ENCODE measurements at places on chromosomes 7 and 10. TPM values are rescaled to one million over a fixed set of nuclear protein-coding genes. Genes with fewer than 3 reads are reported as not detected.

Gene GPR15LG
- total RNA-seq, result not detected

Gene IL15RA
- 2.0 TPM for total RNA-seq

DNA sequence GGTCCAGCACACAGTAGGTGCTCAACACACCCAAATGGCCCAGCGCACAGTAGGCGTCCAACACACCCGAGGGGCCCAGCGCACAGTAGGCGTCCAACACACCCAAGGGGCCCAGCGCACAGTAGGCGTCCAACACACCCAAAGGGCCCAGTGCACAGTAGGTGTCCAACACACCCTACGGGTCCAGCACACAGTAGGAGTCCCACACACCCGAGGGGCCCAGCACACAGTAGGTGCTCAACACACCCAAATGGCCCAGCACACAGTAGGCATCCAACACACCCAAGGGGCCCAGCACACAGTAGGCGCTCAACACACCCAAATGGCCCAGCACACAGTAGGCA is 80.8 kb downstream of the FOXL3 start:
- DNase-seq, result no peak

Gene GPRIN2
- total RNA-seq, result 4.3 TPM

GRCh38 chr7:130752424-130752823 is 18.4 kb upstream of the KLF14 start:
- DNase-seq, result no peak

DNA sequence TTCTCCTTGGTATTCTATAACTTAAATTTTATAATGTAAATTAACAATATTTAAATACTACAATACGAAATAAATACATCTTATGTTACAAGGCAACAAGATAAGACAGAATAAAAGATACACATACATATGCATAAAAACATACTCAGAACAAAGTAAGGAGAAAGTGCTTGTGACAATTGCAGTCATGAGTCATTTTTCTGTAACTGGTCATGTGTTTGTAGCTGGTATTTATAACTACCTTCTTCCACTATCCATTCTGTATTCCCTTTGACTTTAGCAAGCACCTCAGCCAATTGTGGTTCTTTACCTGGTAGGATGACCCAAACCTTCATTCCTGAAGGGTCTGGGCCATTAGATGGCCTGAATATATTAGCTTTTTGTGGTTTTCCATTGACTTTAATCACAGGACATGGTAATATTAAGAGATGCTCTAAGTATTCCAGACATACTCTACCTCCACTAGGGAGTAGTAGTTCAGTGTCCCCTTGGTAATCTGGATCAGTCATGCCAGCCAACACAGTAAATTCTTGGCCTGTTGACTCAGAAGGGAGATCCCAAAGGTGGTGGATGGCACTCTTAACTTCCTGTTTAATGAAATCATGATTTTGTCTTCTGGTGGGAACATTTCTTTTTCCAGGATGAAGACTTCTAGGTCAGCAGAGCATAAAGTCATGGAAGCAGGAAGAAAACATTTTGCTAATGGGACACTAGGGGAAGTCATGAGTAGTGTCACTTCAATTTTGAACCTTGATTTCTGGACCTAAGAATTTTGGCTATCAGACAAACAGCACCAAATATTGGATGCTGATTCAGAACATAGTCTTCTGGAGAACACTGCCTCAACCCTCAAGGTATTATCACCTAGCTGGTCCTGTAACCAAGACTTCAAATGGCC is 733.7 kb upstream of the IGFBP3 start:
- DNase-seq, result no peak

DNA sequence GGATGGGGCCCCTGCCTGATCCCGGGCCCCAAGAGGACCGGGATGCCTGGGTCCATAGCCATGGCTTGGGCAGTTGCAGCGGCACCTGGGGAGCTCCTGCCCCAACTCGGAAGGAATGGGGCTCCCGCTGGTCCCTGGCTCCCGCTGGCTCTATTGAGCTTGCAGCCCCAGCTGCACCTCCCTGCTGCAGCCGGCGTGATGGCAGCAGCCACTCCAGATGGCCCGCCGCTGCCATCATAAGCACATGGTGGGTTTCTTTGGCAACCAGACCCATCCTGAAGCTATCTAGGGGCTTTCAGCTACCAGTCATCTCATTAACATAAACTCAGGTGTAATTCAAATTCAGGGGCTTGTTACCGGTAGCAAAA is 11.1 kb upstream of the DNMBP start:
- DNase-seq, result peak; percentile 47

Gene ATP5F1C
- 483 TPM for total RNA-seq

Gene AGR2
- not detected for total RNA-seq

GRCh38 chr10:78830976-78831375 is 237.8 kb upstream of the ZMIZ1 start:
- no peak for DNase-seq

DNA sequence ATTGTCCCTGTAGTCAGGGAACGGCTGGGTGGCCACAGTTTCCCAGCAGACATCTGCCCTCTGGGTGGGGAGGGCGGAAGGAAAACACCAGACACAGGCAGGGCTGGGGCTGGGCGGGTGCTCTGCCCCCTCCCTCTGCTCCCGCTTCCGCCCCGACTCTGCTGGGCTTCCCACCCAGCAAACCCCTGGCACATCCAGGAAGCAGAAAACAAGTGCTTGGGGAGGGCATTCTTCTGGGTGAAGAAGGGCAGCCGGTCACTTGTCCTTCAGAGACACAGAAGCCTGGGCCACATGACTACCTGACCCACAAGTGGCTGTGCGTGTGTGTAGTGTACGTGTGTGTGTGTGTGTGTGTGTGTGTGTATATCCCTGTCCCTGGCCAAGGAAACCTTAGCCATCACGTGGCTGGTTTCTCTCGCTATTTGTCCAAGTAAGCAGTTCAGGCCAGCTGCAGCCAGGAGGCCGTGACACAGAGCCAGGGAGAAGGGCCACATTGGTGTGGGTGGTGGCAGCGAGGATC is 77.9 kb downstream of the ZMIZ1 start:
- DNase-seq, result no peak

Gene WAPL
- total RNA-seq, result 33.5 TPM
